ENCODE measurements at places on chromosomes 6 and 20.

DNA sequence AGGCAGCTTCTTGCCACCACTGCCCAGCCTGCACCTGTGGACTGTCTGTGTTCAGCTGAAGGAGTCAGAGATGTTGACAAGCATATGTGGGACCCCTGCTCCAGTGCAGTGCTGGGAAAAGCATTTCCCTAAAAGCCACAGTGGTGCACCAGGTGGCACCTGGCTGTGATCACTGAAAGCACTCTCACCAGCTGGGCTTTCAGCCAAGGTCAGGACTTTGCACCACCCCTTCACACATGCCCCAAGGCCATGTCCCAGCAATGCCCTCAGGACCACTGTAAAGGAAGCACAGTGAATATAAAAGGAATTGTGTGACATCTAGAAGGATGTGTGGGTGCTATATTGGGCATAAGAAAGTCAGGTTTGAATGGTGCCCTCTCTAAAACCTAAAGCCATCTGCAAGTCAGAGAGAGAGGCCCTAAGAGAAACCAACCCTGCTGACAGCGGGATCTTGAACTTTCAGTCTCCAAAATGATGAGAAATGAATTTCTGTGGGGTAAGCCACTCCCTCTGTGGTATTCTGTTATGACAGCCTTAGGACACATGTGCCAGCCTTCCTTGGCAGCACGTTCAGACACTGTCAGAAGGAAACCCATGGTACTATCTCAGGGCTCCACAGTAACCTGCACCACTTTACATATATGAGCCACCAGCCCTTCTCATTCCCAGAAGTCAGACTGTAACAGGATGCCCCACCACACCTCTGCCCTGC is 30.7 kb downstream of the CBLN4 start:
- no peak overlapping the region for H3K27ac ChIP-seq
- H3K36me3 ChIP-seq, result no peaks in the 10 kb centered on the region
- no peak for DNase-seq
- H3K4me1 ChIP-seq, result no peaks in the 10 kb centered on the region

GRCh38 chr20:51237278-51237677 is 214.4 kb upstream of the KCNG1 start:
- no peaks in the 10 kb centered on the region for H3K4me1 ChIP-seq
- H3K27ac ChIP-seq, result no peak overlapping the region
- no peaks in the 10 kb centered on the region for H3K36me3 ChIP-seq
- no peak overlapping the region for H3K4me3 ChIP-seq

GRCh38 chr6:169722362-169723199 is 1.7 kb downstream of the PHF10 start:
- H3K4me3 ChIP-seq, result peak overlapping the region; percentile 97
- peaks cover 34% of the 10 kb centered on the region for H3K36me3 ChIP-seq

DNA sequence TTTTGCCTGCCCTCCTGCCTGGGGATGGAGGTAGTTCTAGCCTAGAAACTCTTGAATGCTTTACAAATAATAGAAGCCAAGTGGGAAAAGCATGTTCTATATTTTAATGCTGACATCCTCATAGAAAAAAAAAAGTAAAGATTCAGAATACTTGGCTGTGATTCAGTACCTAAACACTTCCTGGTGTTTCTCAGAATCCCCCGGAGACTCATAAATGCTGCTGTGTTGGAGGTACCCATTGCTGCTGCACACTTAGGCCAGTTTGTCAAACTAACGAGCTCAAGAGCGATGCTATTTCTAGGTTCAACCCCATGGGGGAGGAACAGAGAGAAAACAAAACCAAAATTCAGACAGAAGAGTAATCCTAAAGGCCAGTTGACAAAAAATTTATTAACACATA is 38.8 kb upstream of the ZFP64 start:
- DNase-seq, result no peak
- no peaks in the 10 kb centered on the region for H3K4me1 ChIP-seq
- H3K36me3 ChIP-seq, result no peaks in the 10 kb centered on the region
- H3K27me3 ChIP-seq, result peaks cover 1% of the 10 kb centered on the region
- H3K27ac ChIP-seq, result no peak overlapping the region

GRCh38 chr6:5208057-5208456 is 52.7 kb downstream of the LYRM4 start:
- H3K4me3 ChIP-seq, result no peak overlapping the region
- no peak for DNase-seq
- no peaks in the 10 kb centered on the region for H3K27me3 ChIP-seq
- H3K4me1 ChIP-seq, result peaks cover 7% of the 10 kb centered on the region

DNA sequence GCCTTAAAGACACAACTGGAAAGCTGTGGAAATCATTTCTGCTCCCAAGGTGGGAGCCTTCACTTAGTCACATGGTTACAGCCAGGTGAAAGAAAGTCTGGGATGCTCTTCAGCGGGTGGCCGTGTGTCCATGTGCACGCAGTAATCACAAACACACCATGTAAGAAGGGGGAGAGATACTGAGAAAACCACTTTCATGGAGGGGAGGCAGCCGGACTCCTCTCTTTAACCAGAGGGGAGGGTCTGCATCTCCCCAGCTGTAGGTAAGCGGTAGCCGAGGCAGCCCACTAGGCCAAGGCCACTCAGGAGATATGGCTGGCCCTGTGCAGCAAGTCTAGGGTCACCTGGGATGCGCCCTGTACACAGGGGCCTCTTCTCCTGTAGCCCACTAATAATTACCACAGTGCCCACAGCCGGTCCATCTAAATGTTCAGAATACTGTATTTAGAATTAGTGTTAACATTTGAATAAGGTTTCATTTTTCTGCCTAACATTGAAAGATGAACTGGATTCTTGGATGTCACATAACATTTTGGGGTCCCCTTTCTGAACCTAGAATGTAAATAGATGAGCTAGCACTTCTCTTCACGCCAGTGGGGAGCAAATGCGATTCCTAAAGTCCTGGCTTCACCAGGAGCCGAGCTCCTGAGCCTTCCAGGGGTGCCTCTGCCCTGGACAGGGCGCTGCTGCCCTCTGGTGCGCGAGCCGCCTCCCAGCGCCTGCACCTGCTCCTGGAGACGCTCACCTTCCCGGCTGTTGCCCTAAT is 15.9 kb downstream of the GPR31 start:
- H3K36me3 ChIP-seq, result no peaks in the 10 kb centered on the region
- peaks cover 28% of the 10 kb centered on the region for H3K27me3 ChIP-seq
- peak; percentile 12 for DNase-seq
- H3K4me3 ChIP-seq, result no peak overlapping the region
- H3K4me1 ChIP-seq, result no peaks in the 10 kb centered on the region

DNA sequence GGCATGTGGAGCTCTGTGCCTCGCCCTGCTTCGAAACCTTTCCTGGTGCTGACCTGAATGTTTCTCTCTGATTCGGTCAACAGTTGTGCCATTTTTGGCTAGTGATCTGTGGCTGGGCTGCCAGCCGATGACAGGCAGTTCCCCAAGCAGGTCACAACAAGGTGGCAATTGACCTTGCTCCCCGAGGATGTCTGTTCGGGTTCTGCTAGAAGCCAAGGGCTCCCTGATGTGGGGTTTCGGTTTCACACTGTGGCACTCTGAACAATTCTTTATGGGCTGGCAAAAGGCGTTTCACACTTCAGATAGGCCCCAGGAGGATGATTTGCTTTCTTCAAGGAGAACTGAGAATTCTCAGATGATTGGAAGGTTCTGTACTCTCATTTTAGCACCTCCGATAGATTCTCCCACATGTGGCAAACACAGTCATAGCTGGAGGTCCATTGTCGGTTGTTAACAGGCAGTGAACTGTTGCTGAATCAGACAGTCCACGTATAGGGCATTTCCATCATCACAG is 135.6 kb downstream of the SLC24A3 start:
- H3K36me3 ChIP-seq, result no peaks in the 10 kb centered on the region
- no peaks in the 10 kb centered on the region for H3K4me1 ChIP-seq
- DNase-seq, result no peak
- H3K27me3 ChIP-seq, result no peaks in the 10 kb centered on the region

DNA sequence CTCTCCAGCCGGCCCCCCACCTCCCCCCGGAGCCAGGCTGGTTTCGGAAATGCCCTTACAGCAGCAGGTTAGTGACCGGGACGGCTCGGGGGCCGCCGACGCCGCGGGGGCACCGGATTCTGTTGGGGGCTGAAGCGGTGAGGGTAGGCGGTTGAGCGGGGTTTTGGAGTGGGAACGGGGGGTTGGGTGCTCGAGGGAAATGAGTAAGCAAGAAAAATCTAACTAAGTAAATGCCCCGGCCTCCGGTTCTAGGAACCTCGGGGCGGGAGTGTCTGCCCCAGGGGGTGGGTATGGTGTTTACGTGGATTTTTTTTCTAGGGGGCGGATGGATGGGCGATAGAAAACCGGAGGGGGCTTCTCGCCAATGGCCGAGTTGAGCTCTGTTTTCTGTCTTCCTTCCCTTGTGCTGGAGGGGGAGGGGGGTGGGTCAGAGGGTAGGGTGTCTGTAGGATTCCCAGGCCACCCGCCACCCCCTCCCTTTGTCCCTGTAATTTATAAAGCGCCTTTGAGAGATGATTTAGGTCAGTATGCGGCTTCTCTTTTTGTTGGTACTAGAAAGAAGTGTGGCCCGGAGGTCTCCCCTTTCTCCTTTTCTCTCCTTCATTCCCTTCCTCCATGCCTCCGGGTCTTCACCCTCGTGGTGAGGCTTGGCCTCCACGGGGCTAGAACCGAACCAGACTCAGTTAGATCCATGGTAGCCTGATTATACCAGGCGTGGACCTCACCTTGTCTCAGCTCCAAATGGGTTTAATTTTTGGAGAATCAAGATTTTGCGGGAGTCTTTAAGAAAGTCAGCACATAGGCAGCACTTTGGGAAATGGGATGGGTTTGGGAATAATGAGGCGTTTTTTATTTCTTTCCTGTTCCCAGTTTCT is 2.3 kb downstream of the E2F3 start:
- peak overlapping the region; percentile 98 for H3K27ac ChIP-seq
- H3K4me1 ChIP-seq, result peaks cover 48% of the 10 kb centered on the region
- peaks cover 36% of the 10 kb centered on the region for H3K36me3 ChIP-seq
- DNase-seq, result peak; percentile 75
- no peaks in the 10 kb centered on the region for H3K27me3 ChIP-seq

GRCh38 chr6:116221067-116221466 is 32.8 kb downstream of the TSPYL4 start:
- no peaks in the 10 kb centered on the region for H3K27me3 ChIP-seq
- DNase-seq, result no peak
- H3K4me1 ChIP-seq, result no peaks in the 10 kb centered on the region

DNA sequence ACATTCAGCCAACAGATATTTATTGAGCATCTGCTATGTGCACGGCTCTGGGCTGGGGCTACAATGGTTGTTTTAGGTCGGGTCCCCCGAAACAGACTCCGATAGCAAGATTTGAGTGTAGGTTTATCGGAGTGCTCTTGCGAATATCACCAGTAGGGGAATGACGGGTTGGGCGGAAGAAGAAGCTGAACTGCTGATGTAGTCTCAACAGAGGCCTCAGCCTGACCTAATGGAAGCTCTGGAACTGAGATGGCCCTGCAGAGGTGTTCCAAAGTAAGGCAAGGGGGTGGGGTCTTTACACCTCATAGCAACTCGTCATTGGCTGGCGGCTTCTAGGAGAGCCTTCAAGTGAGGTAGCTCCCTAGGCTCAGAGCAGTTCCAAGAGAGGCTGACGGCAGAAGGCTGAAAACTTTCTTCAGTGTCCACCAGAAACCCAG is 1.1 kb downstream of the L3MBTL1 start:
- peaks cover 36% of the 10 kb centered on the region for H3K27me3 ChIP-seq
- peaks cover 6% of the 10 kb centered on the region for H3K4me1 ChIP-seq
- no peaks in the 10 kb centered on the region for H3K36me3 ChIP-seq
- no peak for DNase-seq
- H3K27ac ChIP-seq, result no peak overlapping the region
